CD4-positive, alpha-beta T cell (primary cell): ENCODE measurements at places on chromosomes 3 and 15.
A peak's percentile ranks its signal among the peaks of the same experiment; 100 is the strongest.

DNA sequence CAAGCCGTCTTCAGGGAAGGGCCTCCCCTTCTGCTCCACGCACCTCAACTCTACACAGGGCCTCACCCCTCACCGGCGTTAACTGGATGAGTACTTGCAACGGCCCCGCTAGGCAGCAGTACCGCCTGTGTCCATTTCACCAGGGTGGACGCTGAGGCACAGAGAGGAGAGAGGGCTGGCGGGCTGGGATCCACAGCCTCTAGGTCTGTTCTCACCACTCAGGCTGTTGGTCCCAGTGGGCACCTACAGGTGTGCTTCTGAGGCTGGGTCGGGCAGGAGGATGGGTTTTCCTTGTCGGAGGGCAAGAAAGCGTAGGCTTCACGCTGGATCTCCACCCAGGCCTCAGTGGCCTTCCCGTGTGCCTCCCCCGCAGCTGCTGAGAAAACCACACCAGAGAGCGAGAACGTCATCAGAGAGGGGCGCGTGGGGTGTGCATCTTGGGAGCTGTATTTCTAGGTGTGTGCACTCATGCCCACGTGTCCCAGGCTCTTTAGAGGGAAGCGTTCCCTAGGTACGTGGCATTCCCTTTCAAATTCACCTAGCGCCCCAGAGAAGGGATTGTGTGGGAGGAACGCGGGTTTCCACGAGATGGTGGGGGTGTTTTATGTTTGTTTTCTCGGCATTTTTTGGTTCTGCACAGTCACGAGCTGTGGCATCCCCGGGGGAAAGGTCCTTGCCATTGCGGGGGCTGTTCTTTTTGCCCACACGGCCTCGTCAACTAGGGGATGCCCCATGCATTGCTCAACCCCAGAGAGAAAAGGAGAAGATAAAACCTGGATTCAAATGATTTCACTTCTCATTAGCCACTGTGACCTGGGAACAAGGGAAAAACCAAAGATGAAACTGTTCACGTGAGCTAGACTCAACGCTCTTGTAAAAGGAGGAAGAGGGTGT lies 67.7 kb downstream of the MGLL start:
- peaks cover 10% of the 10 kb centered on the region for H3K4me1 ChIP-seq
- H3K27ac ChIP-seq, result no peak overlapping the region
- peaks cover 3% of the 10 kb centered on the region for H3K27me3 ChIP-seq

DNA sequence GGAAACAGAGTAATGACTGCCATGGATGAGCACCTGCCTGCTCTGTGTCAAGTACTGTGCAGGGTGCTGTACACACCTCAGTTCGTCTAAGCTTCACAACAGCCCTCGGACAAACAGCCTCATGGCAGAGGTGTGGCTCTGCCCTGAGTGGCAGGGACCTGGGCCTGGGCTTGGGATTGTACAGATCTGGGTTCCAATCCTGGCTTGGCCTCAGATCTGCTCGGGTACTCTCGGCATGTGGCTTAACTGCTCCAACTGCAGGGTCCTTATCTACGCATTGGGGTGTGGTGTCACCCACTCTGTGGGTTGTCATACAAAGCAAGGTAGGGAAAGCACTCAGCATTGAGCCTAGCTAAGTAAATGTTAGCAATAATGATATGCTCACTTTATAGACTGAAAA lies 46.6 kb upstream of the SEC13 start:
- no peak overlapping the region for H3K4me3 ChIP-seq
- H3K27ac ChIP-seq, result no peak overlapping the region
- H3K36me3 ChIP-seq, result no peaks in the 10 kb centered on the region
- DNase-seq, result no peak
- peaks cover 8% of the 10 kb centered on the region for H3K4me1 ChIP-seq
- peaks cover 3% of the 10 kb centered on the region for H3K27me3 ChIP-seq

DNA sequence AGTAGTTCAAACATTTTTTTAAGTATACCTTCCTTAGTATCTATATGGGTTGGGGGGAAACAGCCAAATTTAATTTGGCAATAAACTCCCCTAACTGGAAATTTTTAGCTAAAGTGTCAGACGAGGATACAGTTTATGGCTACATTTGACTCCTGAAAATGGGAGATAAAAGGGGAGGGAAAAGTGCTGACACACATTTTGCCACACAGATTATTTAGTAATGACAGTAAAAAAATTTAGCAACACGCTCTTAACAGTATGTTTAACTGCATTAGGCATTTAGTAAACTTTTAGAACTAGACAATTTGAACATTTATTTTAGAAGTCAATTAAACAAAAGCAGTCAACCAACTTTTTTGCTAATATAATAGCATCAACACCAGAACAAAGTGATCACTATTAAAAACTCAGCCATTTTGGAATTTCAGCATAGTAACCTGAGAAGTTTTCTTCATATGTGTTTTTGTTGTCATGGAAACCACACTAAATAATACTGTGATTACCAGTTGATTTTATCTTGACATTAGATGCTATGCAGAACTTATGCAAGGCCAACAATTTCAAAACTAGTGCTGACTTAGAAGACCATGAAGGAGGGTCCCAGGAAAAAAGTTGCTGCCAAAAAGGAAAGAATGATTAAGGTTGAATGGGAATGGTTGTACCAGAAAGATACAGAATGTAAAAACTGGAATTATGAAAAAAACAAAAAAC lies 47.0 kb upstream of the TFG start:
- H3K4me1 ChIP-seq, result no peaks in the 10 kb centered on the region
- DNase-seq, result peak; percentile 37
- no peaks in the 10 kb centered on the region for H3K36me3 ChIP-seq
- no peaks in the 10 kb centered on the region for H3K27me3 ChIP-seq
- no peak overlapping the region for H3K27ac ChIP-seq
- no peak overlapping the region for H3K4me3 ChIP-seq

- no peaks in the 10 kb centered on the region for H3K27me3 ChIP-seq
- H3K4me1 ChIP-seq, result no peaks in the 10 kb centered on the region
- H3K4me3 ChIP-seq, result no peak overlapping the region
- DNase-seq, result no peak
These were observed 30.2 kb downstream of the FAM174B start for GRCh38 chr15:92625251-92625980.

- H3K27ac ChIP-seq, result no peak overlapping the region
- no peaks in the 10 kb centered on the region for H3K36me3 ChIP-seq
- peaks cover 13% of the 10 kb centered on the region for H3K4me1 ChIP-seq
- DNase-seq, result no peak
- H3K4me3 ChIP-seq, result no peak overlapping the region
These were observed 143.1 kb upstream of the TBL1XR1 start for GRCh38 chr3:177340243-177340830.
